ENCODE measurements at places on chromosomes 3 and 15.

- DNase-seq = no peak
Observed at GRCh38 chr3:57411715-57412114, 119.2 kb upstream of the ASB14 start.

DNA sequence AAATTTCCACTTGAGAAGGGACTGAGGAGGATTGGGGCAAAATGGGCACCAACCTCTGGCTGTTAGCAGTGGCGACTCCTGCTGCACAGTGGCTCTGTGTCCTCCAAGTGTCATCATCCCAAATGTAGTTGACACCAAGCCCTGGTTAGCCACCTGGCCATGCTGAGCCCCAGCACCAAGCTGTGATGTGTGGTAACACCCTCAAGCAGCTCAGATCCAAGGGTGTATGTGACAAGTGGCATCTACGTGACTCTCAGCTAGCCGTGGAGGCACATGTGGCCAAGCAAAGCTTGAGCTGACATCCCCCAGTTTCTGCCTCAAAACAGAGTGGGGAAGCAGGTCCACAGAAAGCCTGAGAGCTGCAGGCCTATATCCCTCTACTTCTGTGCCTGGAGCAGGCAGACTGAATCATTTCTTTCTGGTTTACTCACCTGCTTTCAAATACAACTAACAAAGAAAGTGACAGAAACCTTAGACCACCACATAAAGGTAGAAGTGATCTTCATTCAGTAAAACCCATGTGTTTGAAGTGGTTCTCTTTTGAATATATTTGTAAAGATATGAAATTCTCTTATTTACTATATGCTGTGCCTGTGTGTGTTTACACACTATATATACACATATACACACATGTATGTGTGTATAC lies 40.0 kb downstream of the FOXP1 start:
- no peak for DNase-seq

- DNase-seq = no peak
Observed at GRCh38 chr3:27591312-27592210, 107.4 kb upstream of the SLC4A7 start.

GRCh38 chr3:182717216-182717615 lies 76.1 kb upstream of the ATP11B start:
- no peak for DNase-seq

DNA sequence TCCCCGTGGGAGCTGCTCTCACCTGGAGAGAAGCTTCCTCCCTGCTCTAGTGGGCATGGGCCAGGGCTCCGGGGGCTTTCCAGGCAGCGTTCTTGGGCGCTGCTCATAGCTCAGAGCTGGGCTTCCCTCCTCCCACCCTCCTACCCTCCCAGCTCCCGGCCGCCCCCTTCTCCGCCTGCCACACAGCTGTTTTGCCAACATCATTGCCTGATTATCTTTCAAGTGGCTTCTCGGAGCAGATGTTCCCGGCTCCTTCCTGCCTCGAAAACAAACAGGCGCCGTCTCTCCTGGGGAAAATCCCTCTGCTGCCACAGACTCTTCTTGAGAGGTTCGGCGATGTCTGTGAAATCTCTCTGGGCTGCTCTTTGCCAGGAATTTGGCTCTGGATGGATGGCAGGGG lies 195.6 kb downstream of the RPLP1 start:
- DNase-seq = no peak

GRCh38 chr3:29557186-29557585 lies 276.3 kb downstream of the RBMS3 start:
- no peak for DNase-seq

GRCh38 chr15:80730926-80731325 lies 35.8 kb downstream of the ABHD17C start:
- no peak for DNase-seq

Measured in activated CD4-positive, alpha-beta T cell treated with anti-CD3 and anti-CD28 coated beads for 24 hours (primary cell).